ENCODE measurements at places on chromosomes 1 and 21. TPM values are rescaled to one million over a fixed set of nuclear protein-coding genes. Genes with fewer than 3 reads are reported as not detected.

The GBP6 gene
- total RNA-seq: 4.2 TPM

The LCA5L gene
- total RNA-seq: 0.07 TPM

The OR2L13 gene
- total RNA-seq: not detected

The CELSR2 gene
- 4.2 TPM for total RNA-seq

The IL12RB2 gene
- 159 TPM for total RNA-seq

The C1orf226 gene
- not detected for total RNA-seq

The SPATA21 gene
- 0.12 TPM for total RNA-seq

The UBE2J2 gene
- total RNA-seq: 87.7 TPM

The ADGRL4 gene
- total RNA-seq: not detected

The CLCA2 gene
- not detected for total RNA-seq

The TAL1 gene
- not detected for total RNA-seq

The TCHHL1 gene
- total RNA-seq: not detected

The CSF3R gene
- total RNA-seq: 1.1 TPM

The KRTAP12-2 gene
- not detected for total RNA-seq

The LYST gene
- 51.0 TPM for total RNA-seq

The TSTD1 gene
- 40.8 TPM for total RNA-seq

The WDR64 gene
- 0.44 TPM for total RNA-seq

The C1orf53 gene
- total RNA-seq: 0.39 TPM

The RGS4 gene
- total RNA-seq: not detected

The HSPA6 gene
- 1.1 TPM for total RNA-seq

The FGR gene
- total RNA-seq: 0.22 TPM

The BRDT gene
- not detected for total RNA-seq

The S100A12 gene
- not detected for total RNA-seq

The FCGR3B gene
- total RNA-seq: not detected

The LIPI gene
- total RNA-seq: not detected
